ENCODE measurements at places on chromosomes 6 and 20. TPM values are rescaled to one million over a fixed set of nuclear protein-coding genes. Genes with fewer than 3 reads are reported as not detected.

The BMP6 gene
- total RNA-seq: not detected

The OR2H2 gene
- not detected for total RNA-seq

DNA sequence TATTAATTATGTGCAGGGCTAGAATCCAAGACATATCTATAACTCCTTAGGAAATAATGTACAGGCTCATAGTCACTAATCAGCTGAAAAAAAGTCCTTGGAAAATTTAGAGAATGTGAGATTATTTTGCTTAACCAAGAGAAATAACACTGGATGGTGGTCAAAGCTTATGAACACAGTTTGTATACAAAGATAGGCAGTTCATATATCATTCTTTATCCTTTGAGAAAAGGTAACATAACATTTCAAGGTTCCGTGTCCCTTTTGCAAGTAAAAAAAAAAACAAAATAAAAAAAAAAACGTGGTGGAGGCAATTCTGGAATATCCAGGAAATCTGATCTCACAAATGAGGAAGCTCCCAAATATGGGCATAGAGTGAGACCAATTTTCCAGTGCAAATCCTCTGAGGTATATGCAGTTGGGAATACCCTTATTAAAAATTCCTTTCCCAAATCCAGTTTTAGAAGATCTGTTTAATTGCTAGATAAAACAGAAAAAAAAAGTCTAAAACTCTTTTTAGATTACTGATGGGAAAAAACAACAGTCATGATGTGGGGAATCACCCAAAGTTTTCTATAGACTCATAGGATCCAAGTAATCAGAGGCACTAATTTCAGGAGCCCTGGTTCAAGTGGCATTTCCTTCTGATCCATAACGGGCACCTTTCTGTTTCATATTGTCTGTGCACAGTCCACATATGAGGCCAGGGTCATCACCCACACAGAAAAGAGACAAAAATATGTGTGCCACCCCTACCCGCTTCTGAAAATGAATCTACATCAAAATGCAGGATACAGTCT is 17.7 kb upstream of the TNFAIP3 start:
- DNase-seq: no peak

DNA sequence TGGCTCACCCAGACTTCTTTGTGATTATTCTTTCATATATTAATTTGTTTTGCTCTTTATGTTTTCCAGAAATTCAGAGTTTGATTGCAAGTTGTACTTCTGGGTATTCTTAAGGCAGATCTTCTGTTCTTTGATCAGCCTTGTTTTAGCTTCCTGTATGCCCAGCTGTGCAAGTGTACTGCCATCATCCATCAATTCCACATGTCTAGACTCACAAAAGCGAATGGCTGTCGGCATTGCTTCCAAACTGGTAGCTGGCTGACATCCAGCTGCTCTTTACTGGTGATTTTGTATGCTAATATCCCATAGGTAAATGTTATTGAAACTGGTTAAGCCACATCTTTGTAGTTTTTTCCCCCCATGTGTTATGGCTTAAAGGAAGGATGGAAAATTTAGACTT is 1084.8 kb upstream of the CITED2 start:
- DNase-seq: no peak

GRCh38 chr20:10342152-10342551 is 91.9 kb downstream of the MKKS start:
- no peak for DNase-seq

DNA sequence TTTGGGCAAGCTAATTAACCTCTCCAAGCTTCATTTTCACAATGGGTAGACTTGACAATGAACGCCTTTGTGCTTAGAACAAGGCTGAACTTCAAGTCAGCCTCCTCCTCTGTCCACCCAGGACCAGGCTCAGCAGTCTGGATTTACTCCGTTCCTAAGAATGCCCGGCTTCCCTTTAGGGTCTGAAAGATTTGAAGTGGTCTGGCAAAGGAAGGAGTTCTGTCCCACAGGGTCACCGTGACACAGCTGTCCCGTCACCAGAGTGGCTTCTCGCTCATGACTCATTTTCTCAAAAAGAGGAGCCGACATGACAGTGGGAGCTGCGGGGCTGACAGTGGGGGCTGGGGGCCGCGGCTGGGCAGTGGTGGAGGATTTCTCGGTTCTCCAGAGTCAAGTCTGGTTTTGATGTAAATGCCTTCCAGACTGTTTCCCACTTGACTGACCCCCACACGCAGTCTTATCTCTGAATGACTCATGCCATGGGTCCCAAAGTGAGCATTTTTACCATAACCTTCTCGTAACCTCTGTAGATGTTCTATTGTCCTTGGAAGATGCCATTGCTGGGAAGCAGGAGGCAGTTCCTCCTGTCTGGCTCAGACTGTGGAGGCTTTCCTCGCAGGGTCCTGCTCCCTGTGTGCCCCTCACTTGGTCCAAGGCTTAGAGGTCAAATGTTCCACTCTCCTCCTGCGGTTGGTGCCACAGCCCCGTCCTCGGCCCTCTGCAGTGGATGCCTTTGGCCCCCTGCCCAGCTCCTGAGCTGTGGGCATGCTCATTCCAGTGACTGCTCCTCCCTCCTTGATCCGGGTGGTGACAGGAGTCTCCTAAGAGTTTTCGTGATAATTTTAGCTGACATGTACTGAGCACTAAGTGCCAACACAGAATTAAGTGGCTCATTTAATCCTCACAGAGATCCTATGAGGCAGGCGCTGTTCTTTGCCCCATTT is 253.1 kb downstream of the FNDC1 start:
- DNase-seq: peak; percentile 32

DNA sequence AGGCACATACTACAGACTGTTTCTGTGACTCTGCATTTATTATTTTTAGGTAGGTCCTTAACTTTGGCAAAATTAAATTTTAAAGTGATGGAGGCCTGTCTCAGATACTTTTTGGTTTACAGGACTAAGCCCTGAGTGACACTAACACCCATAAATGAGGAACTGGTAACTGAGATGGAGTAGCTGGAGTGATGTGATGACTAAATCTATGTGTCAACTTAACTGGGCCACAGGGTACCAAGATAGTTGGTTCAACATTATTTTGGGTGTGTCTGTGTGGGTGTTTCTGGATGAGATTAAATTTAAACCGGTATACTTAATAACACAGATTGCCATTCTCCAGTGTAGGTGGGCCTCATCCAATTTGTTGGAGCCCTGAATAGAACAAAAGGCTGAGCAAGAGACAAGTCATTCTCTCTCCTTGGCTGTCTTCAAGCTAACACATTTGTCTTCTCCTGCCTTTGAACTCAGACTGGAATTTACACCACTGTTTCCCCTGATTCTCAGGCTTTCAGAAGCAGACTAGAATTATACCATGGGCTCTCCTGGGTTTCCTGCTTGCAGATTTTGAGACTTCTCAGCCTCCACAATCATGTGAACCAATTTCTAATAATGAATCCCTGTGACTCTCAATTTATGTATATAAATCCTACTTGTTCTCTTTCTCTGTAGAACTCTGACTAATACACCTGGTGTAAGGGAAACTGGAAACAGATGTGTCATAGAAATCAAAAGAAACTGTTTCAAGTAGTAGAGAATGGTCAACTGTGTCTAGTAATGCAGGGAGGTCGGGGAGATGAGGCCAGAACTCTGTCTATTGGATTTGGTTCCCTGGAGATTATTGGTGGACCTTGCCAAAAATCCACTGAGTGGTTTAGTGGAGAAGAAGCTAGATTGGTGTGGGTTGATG is 579.2 kb downstream of the EPM2A start:
- DNase-seq: peak; percentile 18

The GHRH gene
- not detected for total RNA-seq

The CNR1 gene
- 0.64 TPM for total RNA-seq

The RBM12 gene
- 37.7 TPM for total RNA-seq

GRCh38 chr20:35820715-35821114 is 48.9 kb downstream of the PHF20 start:
- DNase-seq: peak; percentile 74

DNA sequence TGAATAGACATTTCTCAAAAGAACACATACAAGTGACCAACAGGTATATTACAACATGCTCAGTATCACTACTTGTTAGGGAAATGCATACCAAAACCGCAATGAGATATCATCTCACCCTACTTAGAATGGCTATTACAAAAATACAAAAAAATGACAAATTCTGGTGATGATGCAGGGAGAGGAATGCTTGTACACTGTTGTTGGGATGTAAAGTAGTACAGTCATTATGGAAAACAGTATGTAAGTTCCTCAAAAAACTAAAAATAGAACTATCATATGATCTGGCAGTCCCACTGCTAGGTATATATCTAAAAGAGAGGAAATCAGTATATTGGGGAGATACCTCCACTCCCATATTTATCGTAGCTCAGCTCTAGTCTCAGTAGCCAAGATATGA is 10.9 kb upstream of the SLC17A5 start:
- DNase-seq: no peak

DNA sequence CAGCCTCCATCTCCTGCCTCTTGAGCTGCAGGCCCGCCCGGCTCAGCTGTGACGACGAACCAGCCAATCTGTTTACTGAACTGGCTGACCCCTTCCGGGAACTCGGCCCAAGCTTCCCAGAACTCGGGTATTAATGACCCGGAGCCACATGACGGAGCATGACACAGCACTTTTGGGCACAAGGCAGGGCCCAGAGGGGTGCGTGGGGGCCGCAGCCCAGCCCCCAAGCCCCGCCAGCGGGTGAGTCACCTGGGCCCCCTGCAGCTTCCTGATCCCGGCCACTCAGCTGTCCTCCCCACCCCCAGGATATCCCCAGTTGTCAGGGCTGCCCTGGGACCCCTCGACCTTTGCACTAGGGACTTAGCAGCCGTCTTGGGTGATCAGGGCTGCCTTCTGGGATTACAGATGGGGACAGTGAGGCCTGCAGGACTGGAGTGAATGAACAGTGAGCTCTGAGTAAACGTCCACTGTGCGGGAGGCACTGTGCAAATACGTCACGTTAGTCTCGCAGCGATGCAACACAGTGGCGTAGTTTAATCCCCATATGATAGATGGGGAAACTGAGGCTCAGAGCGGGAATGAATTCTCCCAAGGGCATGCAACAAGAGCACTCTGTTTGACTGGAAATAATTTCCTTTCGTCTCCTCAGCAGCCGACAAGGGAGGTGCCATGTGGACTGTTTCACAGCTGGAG is 102.1 kb downstream of the CEBPB start:
- DNase-seq: peak; percentile 99
